ENCODE measurements at places on chromosomes 7 and 10. TPM values are rescaled to one million over a fixed set of nuclear protein-coding genes. Genes with fewer than 3 reads are reported as not detected.

- DNase-seq: peak; percentile 65
Observed at GRCh38 chr10:32981760-32982159, 23.7 kb upstream of the ITGB1 start.

The TFPI2 gene
- 18.0 TPM for total RNA-seq

DNA sequence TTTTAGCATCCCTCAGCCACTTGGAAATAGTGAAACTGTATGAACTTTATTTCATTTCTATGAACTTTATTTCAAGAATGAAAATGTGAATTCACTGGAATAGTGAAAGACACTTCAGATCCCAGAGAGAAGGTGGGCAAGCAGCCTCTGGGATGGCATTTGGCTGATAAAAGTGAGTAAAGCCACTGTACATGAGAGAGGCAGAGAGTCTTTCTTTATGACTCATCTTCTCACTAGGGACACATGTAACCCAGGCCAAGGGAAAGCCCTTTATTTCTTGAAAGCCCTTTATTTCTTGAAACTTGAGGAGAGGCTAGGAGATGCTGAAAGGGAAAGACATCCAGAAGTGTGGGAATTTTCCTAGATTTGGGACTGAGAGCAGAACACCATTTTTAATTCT is 148.9 kb upstream of the SMIM30 start:
- peak; percentile 22 for DNase-seq

The HOXA5 gene
- total RNA-seq: 8.0 TPM

GRCh38 chr10:19033741-19034140 is 14.9 kb upstream of the MALRD1 start:
- DNase-seq: no peak

DNA sequence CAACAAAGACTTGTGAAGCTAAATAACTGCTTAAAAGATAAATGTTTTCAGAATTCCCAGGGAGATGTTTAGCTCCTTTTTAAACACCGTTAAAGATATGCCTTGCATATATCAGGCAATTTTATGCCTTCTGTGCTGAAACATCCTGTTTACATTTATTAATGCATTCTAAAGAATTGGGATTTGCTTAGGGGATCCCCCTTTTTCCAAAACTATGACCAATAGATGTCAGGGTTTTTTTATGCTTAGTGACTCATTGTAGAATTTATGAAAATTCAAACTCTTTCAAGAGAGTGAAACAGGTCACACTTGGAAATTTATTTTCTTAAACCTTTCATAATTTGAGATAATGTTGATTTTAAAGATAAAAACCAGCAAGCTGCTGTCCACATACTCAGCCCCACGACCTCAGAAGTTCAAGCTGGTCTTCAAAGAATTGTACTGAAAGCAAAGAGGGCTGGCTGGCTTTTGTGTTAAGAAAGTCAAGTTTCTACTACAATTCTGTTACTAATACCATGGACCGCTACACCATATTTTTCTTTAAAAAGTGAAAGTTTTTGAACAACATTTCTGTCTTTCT is 411.8 kb downstream of the ETV1 start:
- no peak for DNase-seq

Data from H4 (cell line).